Tibial nerve (tissue), 4 donors: ENCODE measurements at places on chromosomes 12 and 14. TPM values are rescaled to one million over a fixed set of nuclear protein-coding genes. Genes with fewer than 3 reads are reported as not detected.

ACOT6 gene
- not detected for total RNA-seq

MYF5 gene
- not detected for total RNA-seq

ADCY4 gene
- 32.0 TPM for total RNA-seq

ABHD12B gene
- not detected for total RNA-seq

ALX1 gene
- not detected for total RNA-seq

ASIC1 gene
- 4.2 TPM for total RNA-seq

CIROP gene
- not detected for total RNA-seq

GUCY2C gene
- not detected for total RNA-seq

DNAH10 gene
- not detected for total RNA-seq

HOXC6 gene
- total RNA-seq, result 3.6 TPM

MDGA2 gene
- not detected for total RNA-seq

NFE2 gene
- total RNA-seq, result not detected

OR6C2 gene
- total RNA-seq, result not detected

SLC6A12 gene
- total RNA-seq, result 0.21 TPM

OTOGL gene
- not detected for total RNA-seq

SRGAP1 gene
- 13.1 TPM for total RNA-seq

KRT73 gene
- not detected for total RNA-seq

TMEM30B gene
- 15.6 TPM for total RNA-seq

LRTM2 gene
- not detected for total RNA-seq

DDX47 gene
- 48.0 TPM for total RNA-seq

GALNT16 gene
- total RNA-seq, result 9.6 TPM

SERPINA1 gene
- total RNA-seq, result 13.9 TPM

CHD8 gene
- total RNA-seq, result 45.9 TPM

OLR1 gene
- total RNA-seq, result 0.84 TPM

CCDC175 gene
- not detected for total RNA-seq

ZNF385A gene
- 12.7 TPM for total RNA-seq

GPR84 gene
- total RNA-seq, result not detected

ENDOU gene
- total RNA-seq, result 0.42 TPM

CIDEB gene
- 9.4 TPM for total RNA-seq

RND1 gene
- total RNA-seq, result not detected

PTPN21 gene
- total RNA-seq, result 25.6 TPM

RNASE7 gene
- not detected for total RNA-seq

PAPLN gene
- 314 TPM for total RNA-seq

RNASE3 gene
- total RNA-seq, result not detected

TAS2R7 gene
- 1.5 TPM for total RNA-seq

CEBPE gene
- not detected for total RNA-seq

BCAT1 gene
- total RNA-seq, result 36.1 TPM

ACVRL1 gene
- total RNA-seq, result 90.9 TPM

TAS2R8 gene
- not detected for total RNA-seq

TMEM63C gene
- total RNA-seq, result not detected

TFCP2 gene
- 18.8 TPM for total RNA-seq

SERPINA3 gene
- 339 TPM for total RNA-seq

C3AR1 gene
- total RNA-seq, result 9.9 TPM

TAS2R19 gene
- total RNA-seq, result 14.9 TPM

TAMALIN gene
- 40.8 TPM for total RNA-seq

PELI2 gene
- 36.3 TPM for total RNA-seq

IQSEC3 gene
- total RNA-seq, result 6.5 TPM

GLS2 gene
- 2.1 TPM for total RNA-seq

TMED10 gene
- 288 TPM for total RNA-seq

FAM90A1 gene
- not detected for total RNA-seq

KRT74 gene
- not detected for total RNA-seq
